ENCODE measurements at places on chromosomes 1 and 21. TPM values are rescaled to one million over a fixed set of nuclear protein-coding genes. Genes with fewer than 3 reads are reported as not detected.

BATF3 gene
- 1.8 TPM for total RNA-seq

FMO5 gene
- 0.16 TPM for total RNA-seq

RNF2 gene
- total RNA-seq, result 21.4 TPM

GUCA2B gene
- total RNA-seq, result not detected

FASLG gene
- not detected for total RNA-seq

DDR2 gene
- total RNA-seq, result 11.5 TPM

DIRAS3 gene
- total RNA-seq, result 17.6 TPM

SH2D5 gene
- 9.6 TPM for total RNA-seq
